ENCODE measurements at places on chromosomes 6 and 20.
A peak's percentile ranks its signal among the peaks of the same experiment; 100 is the strongest.

GRCh38 chr20:44609516-44610312 is 27.3 kb downstream of the PKIG start:
- DNase-seq = peak; percentile 92

GRCh38 chr6:105135907-105136430 is 43.8 kb downstream of the POPDC3 start:
- no peak for DNase-seq

DNA sequence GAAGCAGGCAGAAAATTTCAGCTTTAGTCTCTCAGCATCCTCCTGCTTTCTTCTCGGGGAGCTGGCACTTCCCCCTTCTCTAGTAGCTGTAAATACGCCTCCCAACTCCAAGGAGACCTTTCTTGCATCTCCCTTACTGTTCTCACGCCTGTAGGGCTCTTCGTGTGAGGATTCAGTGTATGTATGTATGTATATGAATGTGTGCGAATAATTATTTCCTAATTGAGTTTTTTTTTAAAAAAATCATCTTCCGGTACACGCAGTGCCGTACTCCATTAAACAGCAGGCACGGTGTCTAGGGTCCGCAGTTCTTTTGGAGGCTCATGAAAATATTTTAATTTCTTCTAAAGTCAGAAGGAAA is 85.4 kb downstream of the HFE start:
- DNase-seq = no peak

DNA sequence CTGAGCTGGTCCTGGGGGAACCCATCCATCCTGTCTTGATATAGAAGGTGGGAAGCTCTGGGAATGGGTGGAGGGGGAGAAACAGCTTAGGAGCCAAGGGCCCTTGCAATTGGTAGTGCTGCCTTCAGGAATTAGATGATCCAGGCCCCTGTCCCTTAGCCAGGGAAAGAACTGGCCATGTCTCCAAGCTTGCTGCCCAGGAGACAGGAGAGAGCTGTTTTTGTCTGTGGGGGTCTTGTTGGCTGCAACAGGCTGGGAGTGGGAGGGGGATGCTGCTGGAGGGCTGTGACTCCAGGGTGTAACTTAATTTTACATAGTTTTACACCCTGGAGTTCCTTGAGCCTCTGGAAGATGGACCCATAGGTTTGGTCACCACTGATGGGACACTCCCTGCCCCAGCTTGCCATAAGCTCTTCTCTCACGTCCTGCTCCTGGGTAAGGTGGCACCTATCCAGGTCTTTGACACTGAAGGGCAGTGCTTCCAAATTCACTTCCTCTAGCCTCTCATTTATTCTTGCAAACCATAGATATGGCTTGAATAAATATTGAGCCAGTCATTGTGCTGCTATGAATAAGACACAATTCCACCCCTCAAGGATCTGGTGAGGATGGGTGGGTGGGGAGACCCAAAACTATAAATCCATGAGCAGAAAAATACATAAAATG is 16.8 kb downstream of the VEGFA start:
- no peak for DNase-seq

DNA sequence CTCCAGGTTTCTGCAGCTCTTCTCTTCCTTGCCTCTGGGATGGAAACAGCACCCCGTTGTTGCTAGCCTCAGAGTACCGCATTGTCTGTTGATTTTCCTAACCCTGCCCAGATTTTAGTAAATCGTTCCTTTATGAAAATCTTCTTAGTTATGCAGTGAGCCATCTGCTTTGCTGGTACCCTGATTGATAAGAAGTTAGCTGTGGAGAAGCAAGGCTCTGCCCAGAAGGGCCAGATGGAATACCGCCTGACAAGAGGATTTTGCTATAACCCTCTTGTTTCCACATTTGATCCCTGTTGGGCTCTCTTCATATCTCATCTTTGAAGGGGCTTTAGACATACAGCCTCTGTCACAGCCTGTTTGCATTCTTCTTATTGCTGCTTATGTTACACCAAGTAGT is 229.0 kb downstream of the CDKAL1 start:
- no peak for DNase-seq

DNA sequence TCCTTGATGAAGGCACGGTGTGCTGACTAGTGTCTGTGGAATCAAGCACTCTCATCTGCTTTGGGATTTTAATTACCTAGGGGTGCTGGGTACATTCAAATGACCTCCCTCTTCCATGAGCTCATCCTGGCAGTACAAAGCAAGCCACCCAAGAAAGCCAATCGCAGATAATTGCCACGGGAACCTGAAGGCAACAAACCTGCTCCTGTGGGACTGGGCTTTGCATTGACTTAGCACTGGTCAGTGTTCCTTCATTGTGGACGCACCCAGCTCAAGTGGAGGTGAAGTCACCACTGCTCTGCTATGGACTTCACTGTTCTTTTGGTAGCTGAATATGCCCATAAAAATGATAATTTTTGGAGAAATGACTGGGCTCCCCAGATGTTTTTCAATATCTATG is 261.6 kb upstream of the FERMT1 start:
- no peak for DNase-seq

DNA sequence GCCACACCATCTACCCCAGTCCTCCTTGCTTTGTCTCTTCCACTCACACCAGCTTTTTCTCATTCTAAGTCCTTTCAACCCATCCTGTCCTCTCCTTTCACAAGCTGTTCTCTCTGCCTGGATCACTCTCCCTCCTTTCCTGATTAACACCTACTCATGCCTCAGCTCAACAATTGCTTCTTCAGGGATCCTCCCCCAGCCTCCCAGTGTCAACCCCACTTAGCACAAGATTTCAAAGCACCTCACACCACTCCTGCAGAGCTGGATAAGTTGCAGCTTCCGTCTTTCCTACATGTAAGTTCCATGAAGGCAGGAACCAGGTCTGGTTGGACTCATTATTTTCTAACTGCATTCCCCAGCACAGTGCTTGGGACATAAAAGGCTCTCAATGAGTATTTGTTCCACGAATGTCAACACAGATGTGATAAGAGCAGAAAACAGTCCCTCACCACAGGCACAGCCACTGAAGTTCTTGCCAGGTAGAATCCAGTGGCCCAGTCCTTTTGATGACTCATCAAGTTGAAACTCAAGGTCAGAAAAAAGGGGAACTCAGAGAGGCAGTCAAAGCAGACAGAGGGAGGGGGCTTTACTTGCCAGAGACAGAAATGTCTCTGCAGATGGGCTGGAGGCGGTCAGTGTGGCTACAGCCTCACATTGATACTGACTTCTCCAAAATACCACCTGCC is 193.4 kb upstream of the PRDM1 start:
- DNase-seq = no peak

- no peak for DNase-seq
Observed at GRCh38 chr20:53708129-53708968, 114.7 kb upstream of the ZNF217 start.

GRCh38 chr20:5592165-5592564 is 158.0 kb upstream of the SHLD1 start:
- DNase-seq = no peak

DNA sequence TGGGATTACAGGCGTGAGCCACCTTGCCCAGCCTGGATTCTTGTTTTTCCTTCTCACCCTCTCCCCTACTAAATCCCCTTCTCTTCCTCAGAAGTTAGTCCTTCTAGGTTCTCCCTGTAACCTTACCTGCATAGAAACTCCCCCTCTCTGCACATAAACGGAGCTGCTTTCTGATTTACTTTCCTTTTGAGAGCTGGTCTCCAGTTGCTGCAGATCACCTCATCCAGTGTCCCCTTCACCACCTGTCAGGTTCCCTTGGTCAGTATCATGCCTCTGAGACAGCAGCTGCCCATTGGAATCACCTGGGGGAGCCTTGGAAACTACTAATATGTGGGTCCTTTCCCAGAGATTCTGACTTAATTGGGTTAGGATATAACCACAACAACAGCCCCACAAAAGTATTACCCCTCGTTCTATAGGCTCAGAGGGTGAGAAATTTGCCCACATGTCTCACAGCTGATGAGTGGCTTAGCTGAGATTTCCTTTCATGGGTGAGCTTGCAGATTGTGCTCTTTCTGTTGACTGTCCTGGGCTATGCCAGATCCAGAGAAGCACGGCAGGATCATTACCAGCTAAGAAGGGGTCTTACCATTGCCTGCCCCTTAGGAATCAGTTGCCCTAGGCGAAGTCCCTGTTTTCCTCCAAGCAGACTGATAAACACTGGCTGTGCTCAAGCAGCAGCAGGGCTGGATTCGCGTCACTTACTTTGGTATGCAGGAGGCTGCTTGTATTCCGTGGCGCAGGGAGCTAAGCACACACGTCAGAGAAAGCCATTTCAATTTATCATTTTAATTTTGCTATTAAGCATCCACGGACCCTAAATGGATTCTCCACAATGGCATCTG is 51.3 kb downstream of the AKAP12 start:
- peak; percentile 31 for DNase-seq

DNA sequence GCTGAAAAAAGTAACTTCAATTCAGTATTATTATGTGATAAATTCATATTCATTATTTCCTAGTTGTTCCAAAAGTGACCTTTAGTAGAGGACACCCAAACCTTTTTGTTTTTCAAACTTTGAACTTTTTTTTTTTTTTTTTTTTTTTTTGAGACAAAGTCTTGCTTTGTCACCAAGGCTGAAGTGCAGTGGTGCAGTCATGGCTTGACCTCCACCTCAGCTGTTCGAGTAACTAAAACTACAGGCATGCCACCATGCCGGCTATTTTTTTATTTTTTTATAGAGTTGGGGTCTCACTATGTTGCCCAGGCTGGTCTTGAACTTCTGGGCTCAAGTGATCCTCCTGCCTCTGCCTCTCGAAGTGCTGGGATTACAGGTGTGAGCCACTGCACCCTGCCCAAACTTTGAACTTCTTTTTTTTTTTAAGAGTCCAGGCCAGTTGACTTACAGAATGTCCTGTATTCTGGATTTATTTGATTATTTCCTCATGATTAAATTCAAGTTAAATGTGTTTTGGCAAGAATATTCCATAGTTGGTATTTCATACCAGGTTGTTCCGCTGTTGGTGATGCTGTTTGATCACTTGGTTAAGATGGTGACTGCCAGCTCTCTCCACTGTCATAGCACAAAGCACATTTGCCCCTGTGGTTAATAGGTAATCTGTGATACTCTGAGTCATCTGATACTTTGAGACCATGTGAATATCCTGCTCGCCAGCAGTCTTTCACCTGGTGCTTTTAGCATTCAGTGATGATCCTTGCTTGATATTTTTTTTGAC is 48.0 kb downstream of the VAPB start:
- DNase-seq = no peak

DNA sequence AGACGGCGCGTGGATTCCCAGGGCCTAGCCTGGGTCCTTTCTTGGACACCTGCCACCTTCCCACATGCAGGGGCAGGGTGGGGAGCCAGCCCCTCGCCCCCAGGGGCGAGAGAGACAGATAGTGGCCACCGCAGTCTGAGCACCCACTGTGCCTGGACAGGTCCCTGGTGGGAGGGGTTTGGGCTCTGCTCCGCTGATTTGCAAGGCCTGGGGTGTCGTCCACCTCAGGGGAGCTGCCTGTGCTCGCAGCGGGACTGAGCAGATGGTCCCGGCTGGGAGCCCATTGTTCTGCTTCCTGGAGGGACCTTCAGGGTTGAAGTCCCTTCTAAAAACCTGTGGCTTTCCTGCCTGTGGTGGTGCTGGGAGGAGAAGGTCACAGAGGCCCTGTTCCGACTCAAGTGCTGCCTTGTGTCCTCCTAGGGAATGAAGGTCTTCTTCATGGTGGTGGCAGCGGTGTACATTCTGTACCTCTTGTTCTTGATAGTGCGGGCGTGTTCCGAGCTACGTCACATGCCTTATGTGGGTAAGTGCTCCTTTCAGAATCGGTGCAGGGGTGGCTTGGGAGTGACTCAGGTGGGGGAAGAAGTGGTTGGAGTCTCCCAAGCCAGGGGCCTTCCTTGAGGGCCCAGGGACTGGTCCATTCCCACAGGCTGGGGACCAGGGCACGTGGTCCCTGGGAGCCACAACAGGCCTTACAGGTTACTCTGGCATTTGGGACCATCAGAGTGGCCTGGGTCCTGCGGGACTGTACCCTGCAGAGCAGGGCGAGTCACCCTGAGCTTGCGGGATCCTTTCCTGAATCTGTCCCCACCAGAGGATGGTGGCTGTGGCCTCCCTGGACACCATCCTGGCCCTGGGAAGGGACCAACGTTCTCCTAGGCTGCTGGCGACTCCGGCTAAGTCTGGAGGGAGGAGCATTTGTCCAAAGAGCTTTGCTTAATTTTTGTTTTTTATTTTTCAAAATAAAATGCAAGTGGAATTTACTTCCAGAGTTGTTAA is 19.6 kb downstream of the DYNLT1 start:
- no peak for DNase-seq

DNA sequence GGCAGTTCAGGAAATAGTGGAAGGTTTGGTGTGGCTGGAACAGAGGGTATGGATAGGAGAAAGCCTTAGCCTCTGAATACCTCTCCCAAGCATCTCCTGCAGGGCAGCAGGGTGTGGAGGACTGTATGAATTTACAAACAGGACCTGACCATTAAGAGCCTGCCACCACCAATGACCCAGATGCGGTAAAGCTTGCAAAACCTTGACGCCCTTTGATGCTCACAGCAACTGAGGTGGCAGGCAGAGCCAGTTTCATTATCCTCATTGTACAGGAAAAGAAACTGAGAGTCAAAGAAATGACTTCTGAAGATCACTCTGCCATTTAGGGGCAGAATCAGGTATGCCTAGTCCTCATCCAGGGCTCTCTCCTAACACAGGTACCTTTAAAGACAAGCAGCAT is 2.4 kb downstream of the HM13 start:
- no peak for DNase-seq

DNA sequence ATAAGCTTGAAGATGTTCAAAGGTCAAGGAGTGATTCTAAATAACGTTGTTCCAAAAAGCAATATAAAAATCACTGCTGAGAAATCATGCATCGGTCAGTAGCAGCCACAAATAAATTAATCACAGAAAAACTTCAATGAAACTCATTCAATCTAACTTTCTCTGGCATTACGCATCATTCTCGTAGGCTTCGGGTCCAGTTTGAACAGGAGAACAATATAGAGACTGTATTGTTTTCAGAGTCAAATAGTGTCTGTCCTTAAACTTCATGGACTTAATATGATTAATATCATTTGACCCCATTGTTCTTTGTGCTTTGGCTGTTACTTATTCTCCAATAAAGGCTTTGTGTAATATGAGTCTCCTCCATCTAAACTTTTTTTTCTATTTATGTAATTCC is 200.4 kb downstream of the C6orf118 start:
- no peak for DNase-seq

- no peak for DNase-seq
Observed at GRCh38 chr6:109790131-109790530, 99.0 kb downstream of the FIG4 start.

- no peak for DNase-seq
Observed at GRCh38 chr6:63504777-63505384, 67.4 kb upstream of the LOC128125822 start.

DNA sequence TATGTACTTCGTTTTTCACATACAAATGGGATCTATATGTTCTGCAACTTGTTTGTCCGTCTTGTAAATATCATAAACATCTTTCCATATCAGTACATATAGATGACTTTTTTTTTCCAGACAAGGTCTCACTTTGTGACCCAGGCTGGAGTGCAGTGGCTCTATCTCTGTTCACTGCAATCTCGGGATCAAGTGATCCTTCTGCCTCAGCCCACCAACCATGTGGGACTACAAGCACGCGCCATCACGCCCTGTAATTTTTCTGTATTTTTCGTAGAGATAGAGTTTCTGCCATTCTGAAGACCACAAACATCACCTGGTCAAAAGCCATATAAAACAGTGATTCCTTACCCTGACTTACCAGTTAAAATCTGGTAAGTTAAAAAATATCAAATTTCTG is 37.7 kb upstream of the SYNCRIP start:
- DNase-seq = no peak

- DNase-seq = no peak
Observed at GRCh38 chr20:49278818-49279676, 1.2 kb upstream of the ZNFX1 start.

Measured in heart right ventricle (tissue), 16 donors.